ENCODE measurements at places on chromosomes 6 and 20.
A peak's percentile ranks its signal among the peaks of the same experiment; 100 is the strongest.

DNA sequence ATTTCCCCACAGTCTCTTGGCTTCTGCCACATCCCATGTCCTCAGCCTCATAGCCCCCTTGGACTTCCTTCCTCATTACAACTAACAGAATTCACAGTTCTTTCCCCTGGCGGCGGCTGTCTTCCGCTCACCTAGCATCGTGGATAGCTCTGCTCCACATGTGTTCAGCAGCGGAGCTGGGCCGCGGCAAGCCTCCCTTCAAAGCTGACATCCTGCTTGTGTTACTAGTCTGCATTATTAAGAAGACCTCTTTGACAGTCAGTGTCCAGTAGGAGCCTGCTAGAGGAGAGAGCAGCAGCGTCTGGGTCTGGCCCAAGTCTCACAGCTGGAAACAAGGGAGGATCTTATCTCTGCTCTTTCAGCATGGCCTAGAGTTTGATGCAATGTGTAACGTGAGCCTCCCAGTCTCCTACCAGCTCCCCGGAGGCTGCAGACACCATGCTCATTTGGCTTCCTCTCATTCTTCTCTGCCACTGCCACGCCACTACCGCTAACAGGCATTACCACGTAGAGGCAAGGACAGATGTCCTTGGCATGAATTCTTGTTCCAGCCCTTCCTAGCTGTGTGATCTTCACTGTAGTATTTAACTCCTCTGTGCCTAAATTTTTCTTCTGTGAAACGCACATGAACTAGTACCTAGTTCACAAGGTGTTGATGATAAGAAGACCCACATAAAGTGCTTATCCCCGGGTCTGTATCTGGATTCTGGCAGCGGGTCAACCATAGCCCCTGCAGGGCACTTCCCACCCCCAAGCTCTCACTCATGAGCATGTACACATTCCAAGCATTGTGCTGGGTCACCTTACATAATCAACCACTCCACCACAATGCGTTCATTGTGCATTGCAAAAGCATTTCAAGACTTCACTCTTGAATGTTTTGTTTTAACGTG lies 107.1 kb upstream of the BACH2 start:
- DNase-seq: no peak

- DNase-seq: no peak
These were observed 167.3 kb upstream of the PTCHD4 start for GRCh38 chr6:48278261-48278660.

DNA sequence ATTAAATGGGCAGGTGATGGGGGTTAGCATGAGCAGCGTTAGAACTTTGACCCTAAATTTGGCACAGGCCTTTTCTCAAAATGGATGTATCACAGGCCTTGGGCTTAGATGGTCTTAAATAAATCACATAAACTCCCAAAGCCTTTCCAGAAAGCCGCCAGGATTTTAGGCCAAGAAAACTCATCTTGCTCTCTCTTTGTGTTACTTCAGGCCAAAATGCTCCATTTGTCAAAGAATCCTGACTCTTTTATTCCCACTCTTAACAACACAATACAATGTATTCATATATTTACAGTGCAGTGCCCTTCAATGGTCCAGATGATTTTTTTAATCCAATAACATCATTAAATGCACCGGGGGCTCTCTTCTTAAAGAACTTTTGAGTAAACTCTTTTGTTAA lies 5.9 kb upstream of the TCP11 start:
- no peak for DNase-seq

GRCh38 chr6:105882828-105883227 lies 203.3 kb upstream of the PRDM1 start:
- DNase-seq: no peak

DNA sequence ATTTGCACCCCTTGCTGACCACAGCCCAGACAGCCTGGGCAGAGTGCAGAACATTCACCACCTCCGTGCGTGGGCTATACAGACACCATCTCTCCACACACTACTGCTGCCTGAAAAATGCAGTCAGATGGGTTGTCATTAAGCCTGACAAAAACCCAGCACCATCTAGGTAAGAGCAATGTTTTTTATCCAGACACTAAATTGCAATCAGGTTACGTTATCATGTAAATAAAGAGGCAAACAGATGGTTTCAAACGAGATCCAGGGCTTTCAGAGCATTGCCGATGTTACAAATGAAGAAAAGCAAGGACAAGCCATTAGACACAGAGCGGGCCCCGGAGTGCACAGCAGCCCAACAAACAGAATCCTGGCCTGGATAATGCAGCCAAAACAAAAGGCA lies 269.6 kb downstream of the PKHD1 start:
- DNase-seq: no peak

DNA sequence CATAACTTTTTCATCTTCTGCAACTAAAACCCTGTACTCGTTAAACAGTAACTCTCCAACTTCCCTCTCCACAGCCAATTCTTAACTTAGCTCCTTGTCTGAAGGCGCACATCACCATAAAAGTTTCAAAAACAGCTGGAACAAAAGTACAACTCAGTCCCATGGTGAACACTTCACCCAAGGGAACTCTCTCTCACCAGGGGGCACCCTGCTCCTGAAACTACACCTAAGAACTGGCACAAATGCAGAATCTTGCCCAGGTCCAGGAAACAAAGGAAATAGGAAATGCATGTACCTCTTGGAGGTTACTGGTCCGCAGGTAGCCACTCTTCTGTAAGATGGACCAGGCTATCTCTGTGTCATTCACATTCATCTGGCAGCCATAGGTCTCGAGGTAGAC lies 6.6 kb downstream of the CDK5RAP1 start:
- DNase-seq: no peak

DNA sequence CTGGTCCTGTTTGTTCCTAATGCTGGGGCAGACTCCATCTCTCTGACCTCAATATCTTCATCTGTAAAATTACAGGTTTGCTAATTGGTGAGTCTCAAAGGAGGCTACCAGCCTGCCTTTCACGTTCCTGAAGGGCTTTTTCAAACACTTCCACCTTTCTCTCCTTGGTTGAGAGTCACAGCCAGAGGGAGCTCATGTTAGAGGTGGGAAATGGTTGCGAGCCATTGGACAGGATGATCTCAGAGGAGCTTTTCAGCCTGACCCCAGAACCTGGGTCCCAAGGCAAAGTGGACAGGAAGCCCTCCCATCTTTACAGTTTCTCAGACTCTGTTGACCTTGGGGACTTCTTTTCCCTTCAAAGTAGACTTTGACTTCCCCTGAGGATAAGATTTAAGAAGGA lies 37.6 kb downstream of the NDUFAF5 start:
- DNase-seq: no peak

DNA sequence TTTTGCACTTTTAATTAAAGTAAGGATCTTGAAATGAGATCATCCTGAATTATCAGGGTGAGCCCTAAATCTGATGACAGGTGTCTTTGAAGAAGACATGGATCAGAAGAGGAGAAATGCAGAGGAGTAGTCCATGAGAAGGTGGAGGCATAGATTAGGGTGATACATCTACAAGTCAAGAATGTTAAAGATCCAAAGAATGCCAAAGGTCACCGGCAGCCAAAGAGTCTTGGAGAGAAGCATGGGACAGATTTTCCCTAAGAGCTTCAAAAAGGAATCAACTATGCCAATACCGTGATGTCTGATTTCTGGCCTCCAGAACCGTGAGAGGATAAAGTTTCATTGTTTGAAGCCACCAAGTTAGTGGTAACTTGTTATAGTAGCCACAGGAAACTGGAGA lies 59.0 kb upstream of the THEMIS start:
- no peak for DNase-seq

DNA sequence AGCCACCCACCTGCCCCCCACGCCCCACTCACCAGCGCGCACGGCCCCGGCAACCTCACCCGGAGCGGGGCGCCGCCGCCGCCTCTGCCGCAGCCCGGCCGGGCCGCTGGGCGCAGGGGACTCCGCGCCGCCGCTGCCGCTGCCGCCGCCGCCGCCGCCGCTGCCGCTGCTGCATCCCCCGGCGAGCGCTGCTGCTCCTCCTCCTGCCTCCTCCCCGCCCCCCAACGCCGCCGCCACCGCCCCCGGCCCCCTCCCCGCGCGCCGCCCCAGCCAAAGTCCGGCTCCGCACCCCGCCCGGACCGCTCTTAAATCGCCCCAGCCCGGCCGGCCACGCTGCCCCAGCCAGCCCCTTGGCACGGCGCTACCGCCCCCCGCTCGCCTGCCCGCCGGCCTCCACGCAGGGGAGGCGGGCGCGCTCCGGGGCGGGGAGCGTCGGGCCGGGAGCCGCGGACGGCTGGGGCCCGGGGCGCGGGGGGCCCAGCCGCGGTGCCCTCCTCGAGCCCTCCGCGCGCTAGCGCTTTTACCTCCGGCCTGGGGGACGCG lies at the start of gene SULF2:
Gene SULF2, minus strand, starts transcription at position 171 of the 543 bp plus-strand sequence. CDS start 28,118 bp downstream, outside the sequence.
- DNase-seq: peak; percentile 26

GRCh38 chr6:28693033-28693750 lies 167.5 kb downstream of the GPX5 start:
- DNase-seq: no peak

DNA sequence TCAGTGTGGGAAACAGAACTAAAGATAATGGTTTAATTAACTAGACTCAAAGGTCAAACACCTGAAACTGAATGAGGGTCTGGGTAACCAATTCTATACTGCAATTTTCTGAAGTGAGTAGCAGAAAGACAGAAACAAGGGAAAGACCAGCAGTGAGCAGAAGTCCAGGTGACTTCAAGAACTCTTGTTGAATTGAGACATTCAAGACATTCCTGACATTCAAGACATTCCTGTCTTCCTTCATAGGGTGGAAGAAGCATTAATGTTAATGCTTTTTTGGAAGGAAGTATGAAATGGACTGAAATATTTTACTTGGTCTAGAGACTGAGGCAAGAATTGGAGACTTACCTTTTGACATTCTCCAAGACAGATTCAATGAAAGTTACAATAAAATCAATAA lies 529.9 kb upstream of the MMS22L start:
- no peak for DNase-seq

DNA sequence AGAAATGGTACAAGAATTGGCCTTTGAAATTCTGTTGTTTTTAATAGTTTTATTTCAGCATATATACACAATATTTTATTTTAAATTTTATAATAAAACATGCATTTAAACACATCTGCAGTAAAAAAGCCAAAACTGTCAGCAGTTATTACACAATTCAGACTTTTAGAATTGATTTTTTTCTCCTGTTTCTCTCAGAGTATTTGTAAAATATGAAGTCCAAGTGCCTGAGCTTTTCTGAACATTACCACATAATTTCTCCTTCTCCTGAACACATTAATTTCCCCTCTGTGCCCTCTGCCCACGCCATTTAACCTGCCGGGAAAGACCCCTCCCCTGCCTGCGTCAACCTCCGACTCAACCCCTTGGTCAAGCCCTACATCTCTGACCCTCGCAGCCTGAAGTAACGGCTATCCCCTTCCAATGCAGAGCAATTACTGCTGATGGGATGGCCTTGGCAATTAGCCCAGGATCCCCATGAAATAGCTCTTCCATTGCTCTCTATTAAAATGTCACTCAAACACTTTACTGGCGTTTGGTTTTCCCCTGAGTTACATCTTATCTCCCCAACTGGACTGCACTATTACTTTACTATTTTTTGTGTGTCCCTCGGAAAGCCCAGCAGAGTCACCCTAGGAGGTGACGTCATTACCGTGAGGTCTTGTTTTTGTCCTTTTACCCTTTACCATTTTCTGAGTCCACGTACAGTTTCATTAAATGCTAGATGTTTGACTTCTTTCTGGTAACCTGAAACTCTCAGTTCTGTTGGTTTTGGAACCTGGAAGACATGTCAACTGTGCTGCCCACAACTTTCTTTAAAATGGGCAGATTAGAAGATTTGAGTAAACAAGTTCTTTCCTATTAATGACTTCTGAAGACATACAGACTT lies 146.7 kb upstream of the TAB2 start:
- peak; percentile 12 for DNase-seq

DNA sequence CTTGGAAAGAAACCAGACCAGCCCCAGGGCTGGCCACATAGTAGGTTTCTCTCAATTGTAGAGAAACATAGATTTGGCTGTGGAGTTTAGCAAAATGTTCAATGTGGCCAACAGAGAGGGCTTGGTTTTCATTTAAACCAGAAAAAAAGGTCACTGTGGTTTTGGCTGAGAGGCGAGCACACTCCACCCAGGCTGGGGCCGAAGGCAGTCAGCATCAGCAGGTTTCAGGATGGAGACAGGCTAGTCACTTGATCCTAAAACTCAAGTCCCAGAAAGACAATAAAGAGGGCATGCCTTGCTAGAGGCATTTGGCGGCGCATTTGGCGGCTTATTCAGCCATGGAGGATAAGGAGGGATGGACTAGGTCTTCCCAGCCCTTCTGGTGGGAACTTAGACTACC lies 73.1 kb downstream of the PRND start:
- DNase-seq: no peak

DNA sequence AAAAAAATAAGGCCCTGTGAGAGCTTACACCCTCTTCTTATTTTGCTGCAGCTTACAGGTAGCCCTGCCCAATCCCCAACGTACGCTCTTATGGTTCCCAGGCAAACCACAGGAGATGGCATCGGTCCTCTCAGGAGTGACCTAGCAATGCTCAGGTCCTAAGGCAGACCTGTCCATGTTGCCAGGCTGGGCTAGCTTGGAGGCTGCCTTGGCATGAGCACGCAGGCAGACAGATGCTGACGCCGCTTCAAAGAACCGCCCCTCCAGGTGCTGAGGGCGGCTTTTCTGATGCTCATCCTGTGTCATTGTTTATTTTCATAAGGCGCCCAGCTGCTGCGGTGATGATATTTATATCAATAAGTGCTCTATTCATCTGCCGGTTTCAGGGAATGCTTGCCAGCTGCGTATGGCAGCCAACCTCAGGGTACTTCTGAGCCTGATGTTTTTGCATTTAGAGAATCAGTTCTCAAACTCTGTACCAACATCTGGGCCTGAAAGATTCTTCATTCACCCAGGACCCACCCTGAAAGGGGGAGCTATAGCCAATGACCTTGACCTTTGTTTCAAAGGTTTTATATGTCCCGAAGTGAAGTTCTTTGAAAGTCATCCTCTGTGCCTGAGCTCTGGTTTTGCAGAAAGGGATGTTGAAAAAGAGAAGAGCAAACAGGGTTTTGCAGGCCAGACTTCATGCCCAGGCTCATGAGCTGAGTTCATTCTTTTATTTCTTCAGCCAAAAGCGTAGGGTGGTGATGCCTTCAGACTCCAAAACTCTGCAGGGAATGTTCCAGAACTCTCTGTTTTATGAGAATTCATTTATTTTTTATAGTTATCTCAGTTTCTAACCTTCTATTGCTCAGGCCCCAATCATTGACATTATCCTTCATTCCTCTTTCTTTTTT lies 475.6 kb upstream of the CHD6 start:
- peak; percentile 85 for DNase-seq

DNA sequence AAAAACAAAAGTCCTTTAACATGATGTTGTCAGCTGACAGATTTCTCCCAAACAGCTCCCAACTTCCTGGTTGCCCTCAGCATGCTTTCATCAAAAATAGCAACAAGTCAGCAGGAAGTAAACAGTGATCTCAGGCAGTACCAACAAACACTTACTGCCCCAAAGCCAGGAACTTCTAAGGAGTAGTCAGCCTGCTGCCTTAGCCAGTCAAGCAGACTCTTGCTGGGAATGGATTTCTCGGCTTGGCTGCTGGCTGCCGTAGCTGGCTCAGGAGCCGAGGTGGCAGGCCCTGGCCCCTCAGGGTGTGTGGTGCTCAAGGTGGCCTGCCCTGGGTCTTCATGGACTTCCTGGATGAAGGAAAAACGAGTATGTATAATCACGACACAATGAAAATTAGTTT lies 46.6 kb upstream of the EMILIN3 start:
- DNase-seq: no peak

- DNase-seq: no peak
These were observed 25.5 kb downstream of the C20orf173 start for GRCh38 chr20:35503841-35504561.

- no peak for DNase-seq
These were observed 23.0 kb downstream of the GMDS start for GRCh38 chr6:2222275-2222842.
